ENCODE measurements at places on chromosomes 7 and 10.

GRCh38 chr7:126236261-126236660, 1016.5 kb downstream of the GRM8 start:
- DNase-seq = no peak

DNA sequence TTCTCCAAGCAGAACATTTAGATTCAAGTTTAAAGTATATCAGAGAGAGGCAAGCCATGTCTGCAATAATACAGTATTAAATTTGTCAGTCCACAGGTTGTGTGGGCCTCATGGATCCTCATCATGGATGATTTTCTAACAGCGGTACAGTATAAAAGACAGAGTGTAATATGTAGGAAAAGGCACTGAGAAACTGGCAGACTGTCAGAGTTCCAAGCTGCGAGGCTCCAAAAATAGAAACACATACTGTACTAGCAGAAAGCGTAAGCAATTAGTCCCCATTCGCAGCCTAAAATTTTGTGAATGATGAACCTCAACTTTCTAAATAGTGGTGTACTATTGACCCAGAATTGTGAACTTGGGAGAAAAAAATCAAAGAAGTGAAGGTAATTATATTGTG, 933.3 kb downstream of the XPNPEP1 start:
- DNase-seq = no peak

GRCh38 chr10:29713450-29713849, 78.7 kb upstream of the SVIL start:
- no peak for DNase-seq

DNA sequence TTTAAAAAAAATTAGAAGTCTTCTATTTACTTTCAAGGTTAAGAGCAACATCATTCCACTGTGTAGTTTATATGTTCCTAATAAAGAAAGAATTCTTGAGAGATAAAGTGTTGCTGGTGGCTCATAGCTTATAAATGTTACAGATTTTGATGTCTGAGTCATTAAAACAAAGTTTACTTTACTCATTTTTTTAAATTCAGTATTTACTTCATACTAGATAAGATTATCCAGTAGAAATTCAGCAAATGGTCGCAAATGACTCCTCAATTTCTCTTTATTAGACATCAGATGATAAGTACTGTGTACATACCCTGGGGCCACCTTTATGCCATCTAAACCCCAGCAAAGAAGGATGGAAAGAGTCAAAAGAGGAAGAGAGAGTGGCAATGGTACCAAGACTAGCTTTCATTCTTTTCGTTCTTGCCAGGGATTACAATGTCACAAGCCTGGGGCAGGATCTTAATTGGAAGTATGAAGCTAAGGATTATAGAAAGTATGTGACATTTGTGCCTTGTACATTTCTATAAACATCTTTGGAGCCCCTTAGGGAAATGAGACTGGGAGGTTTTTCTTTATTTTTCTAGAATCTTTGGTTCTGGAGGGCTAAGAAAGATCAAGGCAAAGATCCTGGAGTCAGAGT, 206.1 kb downstream of the CHRM2 start:
- DNase-seq = no peak

- no peak for DNase-seq
Observed at GRCh38 chr10:133454204-133454893, 604 bp downstream of the SCART1 start.

- DNase-seq = no peak
Observed at GRCh38 chr7:1992554-1992953, 240.2 kb downstream of the MAD1L1 start.

- DNase-seq = no peak
Observed at GRCh38 chr7:135659159-135659846, 3.0 kb upstream of the STMP1 start.

DNA sequence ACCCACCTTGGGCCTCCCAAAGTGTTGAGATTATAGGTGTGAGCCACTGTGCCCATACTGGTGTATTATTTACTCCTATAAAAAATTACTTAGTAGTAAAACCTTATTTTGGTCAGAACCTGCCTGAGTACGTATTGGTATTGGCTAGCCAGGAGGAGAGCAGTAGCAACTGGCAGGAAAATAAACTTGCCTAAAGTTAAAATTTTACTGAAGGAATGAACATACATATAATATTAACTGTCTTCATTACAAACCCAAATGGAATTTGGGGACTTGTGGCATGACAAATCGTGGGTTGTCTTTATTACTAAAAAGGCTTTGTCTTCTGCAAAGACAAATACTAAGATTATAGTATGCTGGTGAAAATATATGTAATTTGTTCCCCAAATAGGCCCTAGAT, 8.4 kb downstream of the RAB18 start:
- DNase-seq = no peak

GRCh38 chr7:82317257-82317721, 126.3 kb downstream of the CACNA2D1 start:
- DNase-seq = no peak

- DNase-seq = no peak
Observed at GRCh38 chr7:70764701-70765208, 367.2 kb upstream of the GALNT17 start.

DNA sequence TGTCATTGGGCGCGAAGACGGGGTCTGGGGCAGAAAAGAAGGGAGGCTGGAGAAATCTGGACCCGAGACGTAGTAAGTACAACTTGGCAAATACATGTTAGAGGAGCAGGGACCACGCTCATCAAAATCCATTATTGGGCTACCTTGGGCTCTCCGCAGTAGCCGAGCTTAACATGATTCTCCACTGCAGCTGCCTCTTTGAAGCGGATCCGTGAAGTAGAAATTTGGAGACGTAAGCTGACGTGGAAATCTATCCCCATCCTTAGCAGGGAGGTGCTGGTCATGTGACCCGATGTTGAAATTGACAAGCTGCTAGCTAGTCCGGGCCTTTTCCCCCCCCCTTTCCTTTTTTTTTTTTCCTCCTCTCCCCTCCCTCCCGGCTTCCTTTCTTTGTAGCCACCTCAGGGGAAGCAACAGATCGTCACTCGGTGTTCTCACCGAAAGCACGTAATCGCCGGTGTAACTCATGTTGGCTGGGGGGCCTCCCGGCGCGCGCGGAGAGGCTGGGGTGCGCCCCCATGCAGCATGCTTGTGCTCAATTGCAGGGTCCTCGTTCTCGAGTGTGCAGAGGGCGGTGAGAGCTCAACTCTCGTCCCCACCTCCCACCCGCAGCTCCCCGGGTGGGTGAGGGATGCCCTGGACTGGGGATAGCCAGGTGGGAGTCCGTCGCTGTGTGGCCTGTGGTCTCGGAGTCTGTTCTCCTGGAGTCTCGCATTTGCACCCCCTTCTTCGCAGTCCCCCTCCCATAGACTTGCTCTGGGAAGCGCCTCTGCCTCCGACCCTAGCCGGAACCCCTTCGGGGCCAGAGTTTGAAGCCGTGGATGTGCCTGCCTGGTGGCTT, at the start of gene HOXA11:
Gene HOXA11, minus strand, starts transcription at position 220 of the 841 bp plus-strand sequence. Its CDS starts 88 bp downstream, at position 132.
- DNase-seq = no peak

Measured in stimulated activated CD4-positive, alpha-beta T cell treated with anti-CD3 and anti-CD28 coated beads, Interleukin-1b, Interleukin-23, amount 100 ng/mL, for 4 hours (primary cell).